ENCODE measurements at places on chromosomes 12 and 14.

GRCh38 chr14:26860111-26860510, 262.3 kb upstream of the NOVA1 start:
- no peak for DNase-seq

- peak; percentile 81 for DNase-seq
Measured at GRCh38 chr12:89525824-89526770, at the start of gene POC1B. Gene POC1B (minus strand): TSS chr12:89526047. CDS start chr12:89525895, 152 bp downstream.

GRCh38 chr14:103641161-103641560, 12.2 kb downstream of the KLC1 start:
- peak; percentile 83 for DNase-seq

- DNase-seq: no peak
Measured at GRCh38 chr12:132127041-132127440, 17.1 kb downstream of the DDX51 start.

DNA sequence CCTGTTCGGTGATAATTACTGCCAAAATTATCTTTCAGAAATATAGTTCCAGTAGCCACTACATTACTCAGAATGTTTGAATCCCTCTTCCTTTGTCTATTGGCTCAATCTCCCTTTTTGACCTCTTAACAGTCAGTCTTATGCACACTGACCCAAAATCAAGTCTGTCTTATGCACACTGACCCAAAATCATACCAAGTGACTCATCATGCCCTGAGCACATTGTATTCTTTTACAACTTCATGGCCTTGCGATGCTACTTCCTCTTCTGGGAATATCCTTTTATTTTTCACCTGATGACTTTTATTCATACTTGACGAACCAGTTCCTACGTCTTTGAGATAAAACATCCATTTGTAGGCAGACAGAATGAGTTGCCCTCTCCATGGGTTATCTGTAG, 182.3 kb downstream of the NPAS3 start:
- peak; percentile 42 for DNase-seq

DNA sequence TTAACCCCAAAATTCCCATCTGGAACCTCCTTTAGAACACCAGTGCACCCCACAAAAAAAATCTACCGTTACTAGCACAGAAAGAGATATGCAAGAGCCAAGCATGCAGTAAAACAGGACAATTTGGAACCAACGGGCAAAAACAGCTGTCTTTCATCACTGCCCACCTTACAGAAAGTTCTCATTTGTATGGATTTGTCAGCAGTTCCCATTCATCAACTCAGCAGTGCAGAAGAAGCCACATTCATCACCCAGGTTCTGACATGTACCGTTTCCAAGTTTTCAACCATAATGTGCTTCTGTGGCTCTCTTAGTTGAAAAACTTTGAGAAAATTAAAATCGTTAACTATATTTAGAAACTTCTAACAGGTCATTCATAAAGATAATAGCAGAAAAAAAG, 387.0 kb downstream of the RPS29 start:
- DNase-seq: no peak

DNA sequence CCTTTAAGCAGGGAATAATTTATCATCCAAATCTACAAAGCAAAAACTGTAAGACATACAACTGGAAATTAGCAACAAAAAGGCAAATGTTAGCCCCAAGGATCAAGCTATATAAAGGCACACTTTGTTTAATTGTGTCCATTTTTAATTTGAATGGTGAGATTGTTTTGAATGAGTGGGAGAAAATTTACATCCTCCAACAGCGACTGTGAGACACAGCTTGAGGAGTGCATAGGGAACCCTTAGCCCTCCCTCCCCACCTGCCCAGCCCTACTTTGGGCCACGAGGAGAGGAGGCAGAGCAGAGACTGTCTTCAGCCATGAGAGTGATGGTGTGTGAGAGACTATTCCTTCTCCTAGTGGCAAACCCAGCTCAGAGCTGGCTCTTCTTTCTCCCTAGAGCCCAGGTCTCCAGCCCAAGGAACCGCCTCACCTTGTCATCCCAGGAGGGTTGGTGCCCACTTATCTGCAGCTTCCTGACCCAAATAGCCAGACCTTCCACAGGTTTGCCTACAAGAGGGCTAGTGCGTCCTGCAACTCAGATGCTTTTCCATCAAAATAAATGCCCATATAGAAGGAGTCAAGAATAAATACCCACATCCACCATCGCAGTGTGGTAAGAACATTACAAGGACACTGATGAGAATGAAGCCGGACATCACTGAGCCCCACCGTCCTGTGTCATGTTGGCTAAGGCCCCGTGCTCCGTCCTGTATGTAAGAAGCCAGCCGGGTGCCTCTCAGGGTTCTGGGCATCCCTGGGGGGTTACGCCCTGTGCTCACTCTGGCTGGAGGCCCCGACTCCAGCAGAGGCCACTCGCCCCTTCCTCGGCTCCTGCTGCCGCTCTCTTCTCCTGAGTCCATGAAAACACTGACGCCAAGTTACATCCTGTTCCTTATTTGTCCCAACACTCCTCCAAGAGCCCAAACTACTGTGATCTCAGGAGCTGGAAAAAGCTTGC, 36.4 kb upstream of the C14orf180 start:
- DNase-seq: no peak

DNA sequence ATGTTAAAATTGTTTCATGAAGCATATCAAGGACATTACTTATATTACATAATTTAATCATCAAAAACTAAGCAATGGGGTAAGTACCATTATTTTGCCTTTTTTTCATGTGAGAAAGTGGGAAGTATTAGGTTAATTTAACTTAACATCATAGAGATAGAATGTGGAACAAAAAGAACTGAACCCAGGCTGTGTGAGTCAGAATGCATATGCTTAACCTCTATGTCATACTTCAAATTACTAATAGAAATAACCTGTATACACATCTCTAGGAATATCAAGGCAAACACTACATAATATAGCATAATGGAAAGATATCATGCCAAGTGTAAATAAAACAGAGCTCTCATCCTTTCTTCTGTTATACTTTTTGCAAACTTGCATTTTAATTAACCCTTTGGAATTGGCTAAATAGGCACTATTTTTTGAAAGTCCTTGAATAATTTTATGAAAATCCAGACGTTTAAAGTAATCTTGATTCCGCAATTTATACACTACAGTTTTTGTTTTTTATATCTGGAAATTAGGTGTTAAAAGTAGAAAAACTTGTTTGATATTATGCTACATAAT, 777.7 kb downstream of the SLC6A15 start:
- no peak for DNase-seq

Data from astrocyte (in vitro differentiated cells and primary cell).